ENCODE measurements at places on chromosomes 2 and 18.

DNA sequence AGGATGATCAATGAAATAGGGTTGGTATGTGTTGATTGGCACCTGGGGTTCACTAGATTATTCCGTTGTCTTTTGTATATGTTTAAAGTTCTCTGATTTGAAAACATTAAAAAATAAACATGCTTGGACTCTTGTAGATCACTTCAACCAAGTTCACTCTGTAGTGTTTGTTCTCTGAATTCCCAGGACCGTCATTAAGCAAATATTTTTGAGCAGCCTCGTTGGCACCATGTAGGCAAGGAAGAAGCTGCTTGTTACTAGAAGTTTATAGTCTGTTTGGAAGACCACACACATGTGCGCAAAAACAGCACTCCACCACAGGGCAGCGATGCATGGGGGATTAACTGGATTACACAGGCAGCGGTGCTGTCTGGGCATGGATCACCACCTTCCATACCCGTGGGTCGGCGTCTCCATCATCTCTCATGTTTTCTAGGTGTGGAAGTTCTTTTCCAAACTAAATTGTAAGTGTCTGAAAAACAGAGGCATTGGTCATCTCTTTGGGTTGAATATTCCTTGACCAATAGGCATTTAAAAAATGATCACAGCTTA lies 212.2 kb downstream of the FHOD3 start:
- no peak for DNase-seq

DNA sequence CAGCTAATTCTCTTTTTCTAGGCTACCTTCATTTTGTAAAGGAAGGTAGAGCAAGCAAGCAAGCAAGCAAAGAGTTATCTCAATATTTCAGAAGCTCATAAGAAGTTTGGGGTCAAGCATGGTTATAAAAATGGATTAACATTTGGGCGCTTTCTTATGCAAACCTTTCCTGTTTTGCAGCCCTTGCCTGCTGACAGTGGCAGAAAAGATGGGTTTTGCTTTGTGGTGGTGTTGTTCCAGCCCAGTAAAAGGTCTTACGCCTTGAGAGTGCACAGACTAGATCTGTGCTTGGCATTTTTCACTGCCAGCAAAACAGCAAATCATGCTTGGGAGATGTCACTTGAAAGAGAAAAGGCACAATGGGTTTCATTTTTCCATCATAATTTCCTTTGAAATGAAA lies 1320.6 kb upstream of the CELF4 start:
- no peak for DNase-seq

- DNase-seq = peak; percentile 33
These were observed 159.2 kb upstream of the THUMPD2 start for GRCh38 chr2:39938035-39938835.

DNA sequence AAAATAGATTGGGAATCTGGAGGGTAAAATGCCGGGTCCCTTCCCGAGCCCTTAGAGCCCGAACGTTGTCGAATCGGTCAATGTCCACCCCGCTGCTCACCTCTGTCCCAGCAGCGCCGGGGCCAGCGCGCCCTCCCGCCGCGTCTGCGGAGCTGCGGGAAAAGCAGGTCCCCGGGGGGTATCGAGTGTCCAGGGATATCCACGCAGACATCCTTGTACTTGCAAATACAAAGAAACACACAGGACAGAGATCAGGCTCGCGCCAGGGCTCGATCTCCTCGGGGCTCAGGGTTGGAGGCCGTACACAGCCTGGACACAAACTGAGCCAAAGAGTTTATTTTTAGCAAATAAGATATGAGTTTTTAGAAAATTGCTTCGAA lies 2.3 kb upstream of the GATA6 start:
- no peak for DNase-seq

- no peak for DNase-seq
These were observed 51.5 kb upstream of the RNU4ATAC start for GRCh38 chr2:121478996-121479745.

GRCh38 chr2:192828175-192828574 lies 633.4 kb upstream of the TMEFF2 start:
- no peak for DNase-seq

- no peak for DNase-seq
These were observed 79.7 kb upstream of the DOCK10 start for GRCh38 chr2:225122007-225122406.

GRCh38 chr2:136013136-136013685 lies 27.8 kb upstream of the DARS1 start:
- DNase-seq = no peak

DNA sequence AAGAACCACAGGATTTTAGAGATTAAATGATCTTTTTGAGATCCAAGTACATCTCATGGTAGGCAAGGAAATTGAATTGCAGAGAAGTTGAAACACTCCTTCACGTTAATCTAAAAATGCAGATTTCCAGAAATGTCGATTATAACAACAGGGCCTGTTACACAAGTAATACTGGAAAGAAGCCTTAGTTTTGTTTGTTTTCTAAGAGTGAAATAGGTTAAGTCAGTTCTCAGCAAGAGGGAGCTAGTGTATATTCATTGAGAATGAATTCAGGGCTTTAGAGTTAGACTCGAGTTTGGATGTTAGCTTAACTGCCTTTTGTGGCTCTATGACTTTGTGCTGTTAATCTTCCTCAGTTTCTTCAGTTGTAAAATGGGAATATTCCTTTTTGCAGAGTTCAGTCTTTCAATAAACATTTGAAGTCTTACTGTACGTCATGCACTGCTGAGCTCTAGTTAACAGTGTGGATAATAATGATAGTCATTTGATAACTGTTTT lies 926 bp downstream of the NDUFV2 start:
- no peak for DNase-seq

DNA sequence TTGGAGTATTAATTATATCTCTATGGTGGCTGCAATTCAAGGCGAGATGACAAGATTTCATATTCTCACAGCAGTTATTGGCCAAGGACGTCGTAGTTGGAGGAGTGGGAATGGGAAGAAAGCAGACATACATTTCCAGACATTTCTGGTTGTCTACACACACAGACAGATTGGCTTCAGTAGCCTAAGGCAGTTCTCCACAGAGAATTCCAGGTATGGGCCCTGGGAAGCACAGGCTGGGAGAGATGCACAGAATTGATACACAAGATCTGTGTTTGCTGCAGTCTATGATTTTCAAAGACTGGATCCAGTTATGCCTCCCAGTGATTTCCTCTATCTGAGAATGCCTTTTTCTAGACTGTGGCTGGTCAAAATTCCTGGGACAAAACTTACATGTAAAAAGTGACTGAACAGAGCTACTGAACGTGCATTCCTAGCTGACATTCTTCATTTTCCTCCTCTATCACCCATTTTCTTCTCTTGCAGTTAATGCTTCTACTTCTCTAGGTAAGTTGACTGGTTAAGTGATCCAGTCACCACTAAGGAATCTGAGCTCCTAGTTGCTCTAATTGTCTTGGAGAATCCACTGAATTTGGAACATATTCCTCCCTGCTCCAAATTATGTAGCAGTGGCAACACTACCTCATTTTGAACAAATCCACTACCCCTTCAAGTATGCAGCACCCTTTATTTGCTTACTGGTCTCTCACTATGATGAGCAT lies 386.7 kb upstream of the CDH7 start:
- no peak for DNase-seq

- no peak for DNase-seq
These were observed 478.7 kb upstream of the TCF4 start for GRCh38 chr18:56066524-56067213.

DNA sequence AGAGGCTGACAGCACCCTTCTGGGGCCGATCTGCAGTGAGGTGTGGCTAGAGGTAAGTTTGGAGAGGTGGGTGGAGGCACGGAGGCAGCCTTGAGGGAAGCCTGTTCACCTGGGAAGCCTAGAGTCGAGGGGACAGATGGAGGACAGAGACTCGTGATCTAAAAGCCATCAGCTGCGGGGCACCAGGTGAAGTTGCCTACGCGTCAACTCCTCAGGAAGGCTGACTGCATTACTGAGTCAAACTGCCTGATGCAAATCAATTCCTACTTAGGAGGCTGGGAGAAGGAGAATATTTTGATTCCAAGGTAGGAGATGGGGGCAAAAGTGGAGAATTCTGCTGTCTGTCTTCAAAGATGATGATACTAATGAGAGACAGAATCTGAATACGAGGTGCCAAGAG lies 104.4 kb upstream of the SMAD7 start:
- no peak for DNase-seq

GRCh38 chr2:219578811-219579613 lies 6.9 kb downstream of the INHA start:
- DNase-seq = no peak

- peak; percentile 35 for DNase-seq
These were observed 208.4 kb downstream of the RAD51AP2 start for GRCh38 chr2:17309741-17310339.

DNA sequence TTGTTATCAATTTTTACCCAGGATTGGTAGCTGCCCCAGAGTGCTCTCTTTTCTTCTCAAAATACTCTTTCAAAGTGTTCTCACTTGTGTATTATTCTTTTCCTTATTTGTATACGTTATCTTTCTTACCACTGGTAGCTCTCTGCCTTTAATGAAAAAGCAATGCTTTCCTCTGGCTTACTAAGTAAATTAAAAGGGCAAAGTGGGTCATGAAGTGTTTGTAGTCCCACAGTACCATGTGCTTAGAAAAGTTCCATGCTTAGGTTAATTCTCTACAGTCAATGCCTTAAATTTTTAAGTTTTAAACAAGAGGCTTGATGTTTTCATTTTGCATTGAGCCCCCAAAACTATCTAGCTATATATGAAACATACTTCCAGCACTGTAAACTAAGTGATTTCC lies 300.2 kb downstream of the ASXL3 start:
- DNase-seq = no peak

GRCh38 chr2:16170675-16171424 lies 230.5 kb downstream of the MYCN start:
- no peak for DNase-seq

- no peak for DNase-seq
These were observed 38.7 kb downstream of the INPP4A start for GRCh38 chr2:98483257-98483861.

DNA sequence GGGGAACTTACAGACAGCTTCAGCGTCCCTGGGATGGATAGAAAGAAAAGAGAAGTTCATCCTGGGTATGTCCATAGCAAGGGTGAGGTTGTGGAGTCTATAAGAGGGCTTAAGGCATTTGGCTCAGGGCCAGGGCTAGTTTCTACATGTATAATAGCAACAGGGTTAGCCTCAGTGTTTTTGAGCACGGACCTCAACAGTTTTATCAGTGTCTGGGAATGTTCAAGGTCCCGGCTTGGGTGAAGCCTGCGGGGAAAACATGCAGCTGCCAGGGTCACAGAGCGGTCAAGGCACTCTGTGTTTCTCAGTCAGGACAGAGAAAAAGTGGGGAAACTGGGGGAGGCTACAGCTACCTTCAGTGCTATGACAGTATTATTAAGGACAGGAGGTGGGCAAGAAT lies 427.7 kb upstream of the HS6ST1 start:
- no peak for DNase-seq

DNA sequence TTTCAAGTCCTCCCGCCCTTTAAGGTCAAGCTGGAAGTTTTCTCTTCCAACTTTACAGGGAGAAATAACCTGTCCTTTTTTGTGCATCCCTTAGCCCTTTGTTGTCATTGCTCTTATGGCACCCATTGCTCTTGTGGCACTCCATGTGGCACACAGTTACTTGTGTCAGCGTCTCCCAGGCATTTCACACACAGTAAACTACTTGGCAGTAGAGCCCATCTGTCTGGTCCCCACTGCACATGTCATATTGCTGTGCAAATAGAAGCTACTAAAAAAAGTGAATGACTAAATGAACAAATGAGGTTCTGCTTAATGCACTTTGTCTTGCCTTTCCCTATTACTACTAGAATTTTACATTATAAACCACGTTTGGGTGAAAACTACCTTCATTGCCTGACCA lies 149.3 kb downstream of the EML6 start:
- DNase-seq = no peak

GRCh38 chr2:128593879-128594650 lies 275.4 kb upstream of the HS6ST1 start:
- no peak for DNase-seq

- DNase-seq = no peak
These were observed 641.7 kb upstream of the NRXN1 start for GRCh38 chr2:51673628-51674027.

DNA sequence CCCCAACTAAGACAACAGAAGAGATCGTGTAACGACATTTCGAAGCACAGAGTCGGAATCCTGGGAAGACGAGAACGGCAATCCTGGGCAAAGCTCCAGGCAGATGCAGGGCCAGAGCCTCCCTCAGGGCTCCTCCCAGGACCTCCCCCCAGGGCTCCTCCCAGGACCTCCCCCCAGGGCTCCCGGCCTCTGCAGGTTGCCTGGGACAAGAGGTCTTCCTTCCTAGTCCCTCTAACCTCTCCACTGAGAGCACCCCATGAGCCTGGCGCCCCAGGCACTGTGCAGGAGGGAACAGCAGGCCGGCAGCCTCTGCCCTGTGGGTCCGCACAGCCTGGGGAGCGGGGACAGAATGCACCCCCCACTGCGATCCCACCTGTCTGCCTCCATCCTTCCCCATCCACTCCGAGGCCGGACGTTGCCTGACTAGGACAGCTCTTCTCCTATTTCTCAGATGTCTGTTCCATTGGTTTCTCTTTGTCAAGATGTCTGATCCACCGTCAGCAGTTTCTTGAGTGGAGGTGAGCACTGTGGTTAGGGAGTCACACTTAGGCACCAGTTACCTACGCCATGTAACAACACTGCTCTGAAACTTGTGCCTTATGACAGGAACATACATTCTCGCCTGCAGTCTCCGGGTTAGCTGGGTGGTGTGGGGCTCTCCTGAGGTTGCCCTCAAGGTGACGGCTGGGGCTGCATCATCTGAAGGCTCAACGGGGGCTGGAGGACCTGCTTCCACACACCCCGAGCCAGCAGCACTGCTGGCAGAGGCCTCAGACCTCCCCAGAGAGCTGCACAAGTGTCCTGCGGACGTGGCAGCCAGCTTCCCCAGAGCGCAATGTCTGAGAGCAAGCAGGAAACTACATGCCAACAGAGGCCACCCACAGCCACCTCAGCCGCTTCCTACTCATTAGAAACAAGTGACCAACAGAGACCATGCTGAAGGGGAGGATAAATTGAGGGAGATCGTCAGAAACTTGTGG lies 28.9 kb downstream of the ADI1 start:
- no peak for DNase-seq

DNA sequence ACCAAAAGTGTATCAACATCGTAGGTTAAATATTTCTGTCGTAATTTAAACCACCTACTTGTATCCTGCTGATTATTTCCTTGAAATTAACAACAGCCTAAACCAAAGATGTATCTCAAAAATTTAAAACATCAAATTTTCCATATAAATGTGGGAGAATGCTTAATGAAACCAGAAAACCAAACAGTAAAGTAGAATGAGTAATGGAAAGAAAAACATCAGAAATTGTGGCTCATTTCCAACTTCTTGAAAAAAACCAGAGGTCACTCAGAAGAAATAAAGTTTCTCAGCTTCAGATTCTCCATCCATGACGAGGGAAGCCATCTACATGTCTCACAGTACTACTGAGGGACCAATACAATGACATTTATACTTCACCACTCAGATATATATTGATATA lies 296.5 kb downstream of the NOL4 start:
- DNase-seq = no peak

GRCh38 chr2:233439191-233439590 lies 84.9 kb downstream of the DGKD start:
- DNase-seq = no peak

DNA sequence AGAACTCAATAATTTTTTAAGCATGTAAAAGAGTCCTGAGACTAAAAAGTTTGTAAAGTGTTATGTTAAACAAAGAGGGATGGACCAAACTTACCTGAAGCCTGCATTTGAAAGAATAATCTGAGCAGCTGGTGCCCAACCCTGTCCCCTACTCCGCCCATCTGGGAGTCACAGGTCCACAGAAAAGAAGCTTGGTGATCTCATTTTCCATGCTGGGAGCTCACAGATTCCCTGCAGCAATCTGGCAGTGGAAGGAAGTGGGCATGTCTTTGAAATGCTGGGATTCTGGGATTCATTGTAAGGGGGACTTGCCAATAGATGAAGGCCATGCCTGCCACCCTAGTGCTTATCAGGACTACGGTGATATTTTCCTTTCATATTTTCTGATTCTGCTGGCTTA lies 17.9 kb downstream of the CDH2 start:
- no peak for DNase-seq
